ENCODE measurements at places on chromosomes 12 and 14.

DNA sequence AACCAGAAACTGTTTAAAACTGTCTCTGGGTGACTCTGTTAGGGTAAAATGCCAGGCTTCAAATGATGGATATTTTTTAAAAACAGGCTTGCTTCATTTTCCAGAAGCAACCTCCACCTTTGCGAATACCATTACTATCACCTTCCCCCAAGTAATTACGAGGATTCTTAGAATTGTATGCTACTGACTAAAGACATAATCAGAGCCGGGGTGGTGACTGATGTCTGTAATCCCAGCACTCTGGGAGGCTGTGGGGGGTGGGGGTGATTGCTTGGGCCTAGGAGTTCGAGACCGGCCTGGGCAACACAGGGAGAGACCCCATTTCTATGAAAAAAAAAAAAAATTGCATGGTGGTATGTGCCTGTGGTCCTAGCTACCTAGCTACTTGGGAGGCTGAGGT lies 38.3 kb downstream of the FGD6 start:
- DNase-seq = no peak

GRCh38 chr12:95959107-95959506 lies 16.0 kb downstream of the AMDHD1 start:
- no peak for DNase-seq

GRCh38 chr12:22880331-22880730 lies 255.4 kb downstream of the ETNK1 start:
- DNase-seq = no peak

DNA sequence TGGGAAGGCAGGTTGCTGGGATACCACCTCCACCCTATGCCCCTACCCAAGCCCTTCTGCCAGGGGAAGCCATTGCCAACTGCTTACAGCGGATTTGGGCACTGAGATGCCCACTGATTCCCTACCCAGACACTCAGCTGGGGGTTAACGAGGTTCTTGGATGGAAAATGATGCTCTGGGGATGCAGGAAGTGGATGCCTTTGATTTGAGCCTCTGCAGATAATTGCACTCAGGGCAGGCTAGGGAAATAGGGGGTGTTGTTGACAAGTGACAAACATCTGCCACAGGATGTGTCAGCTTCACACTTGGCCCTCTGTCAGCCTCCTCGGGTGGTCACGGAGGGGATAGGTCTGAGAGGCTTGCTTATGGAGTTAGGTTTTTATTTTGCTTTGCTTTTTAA lies 57.4 kb downstream of the RPH3A start:
- no peak for DNase-seq

DNA sequence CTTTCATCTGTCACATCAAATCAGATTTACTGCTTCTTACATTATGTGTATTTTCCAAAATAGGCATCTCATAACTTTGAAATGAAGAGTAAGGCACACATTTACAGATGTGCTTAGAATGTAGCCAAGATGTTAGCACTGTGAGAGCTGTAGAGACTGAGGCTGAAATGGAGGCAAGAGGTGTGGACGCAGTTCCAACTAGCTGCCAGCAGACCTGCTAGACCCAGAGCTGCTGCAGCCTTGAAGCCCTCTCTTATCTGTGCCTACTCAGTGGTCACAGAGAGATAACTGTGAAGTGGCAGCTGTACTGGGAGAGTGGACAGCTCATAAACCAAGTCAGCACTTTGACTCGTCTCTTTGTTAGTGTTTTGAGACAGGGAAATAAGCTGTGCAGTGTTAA lies 470.9 kb downstream of the CCER1 start:
- DNase-seq = no peak

- DNase-seq = no peak
Observed at GRCh38 chr12:46445093-46445492, 72.5 kb upstream of the SLC38A2 start.

- DNase-seq = no peak
Observed at GRCh38 chr12:29516431-29516875, 19.0 kb upstream of the OVCH1 start.

DNA sequence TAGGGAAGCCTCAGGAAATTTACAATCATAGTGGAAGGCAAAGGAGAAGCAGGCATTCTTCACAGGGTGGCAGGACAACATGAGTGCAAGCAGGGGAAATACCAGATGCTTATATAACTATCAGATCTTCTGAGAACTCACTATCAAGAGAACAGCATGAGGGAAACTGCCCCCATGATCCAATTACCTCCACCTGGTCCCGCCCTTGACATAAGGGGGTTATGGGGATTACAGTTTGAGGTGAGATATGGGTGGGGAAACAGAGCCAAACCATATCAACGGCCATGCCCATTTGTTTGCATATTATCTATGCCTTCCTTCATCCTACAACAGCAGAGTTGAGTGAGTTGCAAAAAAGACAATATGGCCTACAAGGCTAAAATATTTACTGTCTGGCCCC lies 140.2 kb upstream of the CCDC196 start:
- no peak for DNase-seq

GRCh38 chr14:91906374-91906773 lies 39.0 kb upstream of the TC2N start:
- no peak for DNase-seq

GRCh38 chr12:76813972-76814371 lies 50.1 kb downstream of the ZDHHC17 start:
- no peak for DNase-seq

DNA sequence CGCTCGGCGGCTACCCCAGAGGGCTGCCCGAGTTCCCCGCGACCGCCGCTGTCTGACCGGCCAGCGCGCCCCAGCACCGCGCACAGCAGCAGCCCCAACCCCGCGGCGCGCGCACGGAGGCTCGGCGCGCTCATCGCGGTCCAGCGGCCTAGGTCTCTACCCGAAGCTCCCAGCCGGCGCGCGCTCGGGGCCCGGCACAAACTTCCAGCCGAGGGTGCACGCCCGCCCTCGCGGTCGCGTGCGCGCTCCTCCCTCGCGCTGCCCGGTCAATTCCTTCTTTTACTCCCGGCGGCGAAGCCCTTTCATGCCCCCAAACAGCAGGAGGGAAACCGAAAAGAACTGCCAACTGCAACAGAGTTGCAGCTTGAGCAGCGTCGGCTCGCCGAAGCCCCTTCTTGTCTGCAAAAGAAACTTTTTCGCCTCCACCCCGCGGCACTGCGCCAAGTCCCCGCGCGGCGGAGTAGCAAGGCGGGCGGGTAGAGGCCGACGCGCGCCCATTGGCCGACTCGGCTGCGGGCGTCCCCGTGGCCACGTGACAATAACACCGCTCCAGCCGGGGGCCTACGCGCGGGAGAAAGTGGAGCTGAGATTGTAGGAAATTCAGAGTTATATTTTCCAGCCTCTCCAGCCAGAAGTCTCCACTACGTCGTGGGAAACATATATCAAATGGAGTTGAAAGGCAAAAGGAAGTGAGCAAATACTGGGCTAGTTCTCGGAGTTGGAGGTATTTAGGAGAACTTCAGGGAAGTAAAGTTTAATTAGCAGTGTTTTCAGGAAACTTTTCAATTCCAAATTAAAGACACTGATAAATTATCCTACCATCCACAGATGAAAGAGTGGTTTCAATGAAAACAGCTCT lies at the start of gene LRIG3:
LRIG3 (minus strand) TSS at position 403 of the 859 bp plus-strand sequence; CDS start at position 134, 269 bp downstream.
- DNase-seq = no peak

DNA sequence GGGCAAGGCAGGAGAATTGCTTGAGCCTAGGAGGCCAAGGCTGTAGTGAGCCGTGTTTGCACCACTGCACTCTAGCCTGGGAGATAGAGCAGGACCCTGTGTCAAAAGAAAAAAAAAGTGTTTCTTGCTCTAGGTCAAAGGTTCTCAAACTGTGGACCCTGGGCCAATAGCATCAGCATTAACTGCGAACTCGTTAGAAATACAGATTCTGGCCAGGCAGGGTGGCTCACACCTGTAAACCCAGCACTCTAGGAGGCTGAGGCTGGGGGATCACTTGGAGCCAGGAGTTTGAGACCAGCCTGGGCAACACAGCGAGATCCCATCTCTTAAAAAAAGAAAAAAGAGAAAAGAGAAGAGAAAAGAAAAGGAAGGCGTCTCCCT lies 858 bp downstream of the RILPL2 start:
- DNase-seq = no peak

DNA sequence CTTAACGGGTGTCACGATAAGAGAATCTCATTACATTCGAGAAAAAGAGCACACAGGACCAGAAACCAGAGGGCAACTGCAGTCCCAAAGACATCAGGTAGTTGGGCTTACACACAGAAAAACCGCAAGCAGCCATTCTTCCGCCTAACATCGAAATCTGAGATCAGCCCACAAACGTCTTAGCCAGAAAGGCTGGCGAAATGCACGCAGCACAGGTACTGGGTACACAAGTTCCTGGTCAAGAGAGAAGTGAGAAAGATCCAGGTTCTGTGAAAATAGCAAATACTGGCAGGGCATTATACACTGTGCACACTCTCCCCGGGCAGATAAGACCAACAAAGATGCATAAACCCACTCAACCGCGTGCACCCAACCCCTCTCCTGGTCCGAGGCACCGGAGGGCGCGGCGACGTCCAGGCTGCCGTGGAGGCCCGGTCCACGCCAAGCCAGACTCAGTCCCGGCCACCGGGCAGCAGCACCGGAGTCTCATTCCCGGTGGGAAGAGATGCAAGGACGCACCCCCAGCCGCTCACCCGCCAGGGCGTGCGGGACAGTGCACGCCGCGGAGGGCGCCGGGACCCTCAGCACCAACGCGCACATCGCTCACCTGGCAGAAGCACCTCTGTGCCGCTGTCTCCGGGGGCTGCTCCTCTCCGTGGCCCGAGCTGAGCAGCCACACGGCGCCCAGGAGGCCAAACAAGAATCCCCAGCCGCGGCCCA lies 437 bp downstream of the ERO1A start:
- DNase-seq = peak; percentile 12

- no peak for DNase-seq
Observed at GRCh38 chr12:93500201-93500600, 32.9 kb downstream of the MRPL42 start.

DNA sequence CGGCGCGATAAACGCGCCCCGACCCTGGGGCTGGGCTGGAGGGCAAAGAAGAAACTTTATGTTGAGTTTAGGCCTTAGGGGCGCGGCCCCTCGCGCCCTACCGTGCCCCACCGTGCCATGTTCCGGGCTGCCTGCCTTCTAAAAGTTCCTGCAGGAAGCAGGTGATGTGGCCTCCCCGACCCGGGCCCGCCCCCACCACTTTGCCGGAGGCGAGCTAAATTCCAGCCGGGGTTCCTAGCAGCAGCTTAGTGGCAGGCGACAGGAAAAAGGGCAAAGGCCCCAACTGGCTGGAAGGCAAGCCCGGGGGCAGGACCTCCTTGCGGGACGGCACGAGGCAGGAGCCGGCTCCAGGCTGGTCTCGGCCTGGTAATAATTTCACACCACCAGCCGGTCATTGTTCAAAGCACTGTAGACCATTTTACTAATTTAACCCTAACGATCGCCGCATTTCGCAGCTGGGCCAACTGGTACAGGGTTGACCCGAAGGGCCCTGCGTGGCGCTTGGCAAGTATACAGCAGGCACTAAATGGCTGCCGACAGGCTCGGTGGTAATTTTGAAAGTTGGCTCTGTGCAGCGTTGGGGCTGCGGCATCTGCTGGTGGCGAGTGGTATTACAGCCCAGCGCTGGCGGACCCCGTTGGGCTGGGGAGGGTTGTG lies 895 bp upstream of the CCDC88C start:
- peak; percentile 74 for DNase-seq

- no peak for DNase-seq
Observed at GRCh38 chr12:49665384-49665783, 41.8 kb downstream of the FMNL3 start.

DNA sequence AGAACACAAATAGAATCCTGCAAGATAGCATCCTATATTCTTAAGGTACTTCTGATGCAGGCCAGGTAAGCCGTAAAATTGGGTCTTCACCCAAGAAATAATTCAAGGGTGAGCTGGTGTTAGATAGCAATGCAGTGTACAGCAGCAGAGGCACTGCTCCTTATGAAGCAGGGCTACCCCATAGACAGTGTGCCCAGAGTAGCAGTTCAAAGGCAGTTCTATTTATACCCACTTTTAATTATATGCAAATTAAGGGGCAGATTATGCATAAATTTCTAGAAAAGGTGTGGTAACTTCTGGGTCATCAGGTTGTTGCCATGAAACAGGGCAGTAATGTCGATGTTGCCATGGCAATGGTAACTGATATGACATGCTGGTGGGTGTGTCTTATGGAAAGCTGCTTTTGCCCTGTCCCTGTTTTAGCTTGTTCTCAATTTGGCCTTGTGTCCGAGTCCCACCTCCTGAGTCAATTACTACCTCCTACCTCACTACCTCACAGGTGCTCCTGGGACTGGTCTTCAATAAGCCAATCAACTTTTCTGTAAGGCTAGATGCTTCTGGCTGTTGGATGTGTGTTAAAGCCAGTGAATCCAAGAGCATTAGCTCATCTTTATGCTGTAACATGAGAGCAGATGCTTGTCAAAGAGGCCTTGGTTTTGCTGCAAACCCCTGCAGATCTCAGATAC lies 61.0 kb downstream of the PPM1A start:
- no peak for DNase-seq

DNA sequence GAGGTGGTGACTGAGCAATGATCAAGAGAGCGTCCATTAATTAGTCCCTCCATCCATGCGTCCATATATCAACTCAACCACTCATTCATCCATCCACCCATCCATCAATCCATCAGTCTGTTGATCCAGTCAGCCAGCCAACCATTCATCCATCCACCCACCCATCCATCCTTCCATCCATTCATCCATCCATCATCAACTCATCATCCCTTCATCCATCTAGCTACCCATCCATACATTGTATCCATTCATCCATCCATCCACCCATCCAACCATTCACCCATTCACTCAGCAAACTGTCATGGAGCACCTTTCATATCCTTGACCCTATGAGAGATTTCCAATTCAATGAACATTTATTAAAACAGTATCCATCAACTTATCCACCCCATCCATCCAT lies 28.1 kb downstream of the MAP1LC3B2 start:
- no peak for DNase-seq

DNA sequence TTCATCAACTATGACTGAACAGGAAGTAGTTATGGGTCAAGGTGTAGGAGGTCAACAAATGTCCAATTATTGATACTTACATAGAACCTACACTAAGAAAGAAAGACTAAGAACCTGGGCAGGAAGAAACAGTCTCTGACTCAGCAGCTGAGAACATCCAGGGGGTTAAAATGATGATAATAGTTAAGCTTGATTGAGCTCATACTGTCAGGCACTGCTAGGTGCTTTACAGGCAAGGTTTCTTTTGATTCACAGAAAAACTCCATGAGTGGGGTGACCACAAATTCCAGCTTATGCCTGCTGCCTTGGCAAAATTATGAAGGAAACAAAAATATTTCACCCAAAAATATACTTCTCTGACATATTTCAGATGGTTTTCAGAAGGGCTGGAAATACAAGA lies 75.0 kb downstream of the ACADS start:
- no peak for DNase-seq

DNA sequence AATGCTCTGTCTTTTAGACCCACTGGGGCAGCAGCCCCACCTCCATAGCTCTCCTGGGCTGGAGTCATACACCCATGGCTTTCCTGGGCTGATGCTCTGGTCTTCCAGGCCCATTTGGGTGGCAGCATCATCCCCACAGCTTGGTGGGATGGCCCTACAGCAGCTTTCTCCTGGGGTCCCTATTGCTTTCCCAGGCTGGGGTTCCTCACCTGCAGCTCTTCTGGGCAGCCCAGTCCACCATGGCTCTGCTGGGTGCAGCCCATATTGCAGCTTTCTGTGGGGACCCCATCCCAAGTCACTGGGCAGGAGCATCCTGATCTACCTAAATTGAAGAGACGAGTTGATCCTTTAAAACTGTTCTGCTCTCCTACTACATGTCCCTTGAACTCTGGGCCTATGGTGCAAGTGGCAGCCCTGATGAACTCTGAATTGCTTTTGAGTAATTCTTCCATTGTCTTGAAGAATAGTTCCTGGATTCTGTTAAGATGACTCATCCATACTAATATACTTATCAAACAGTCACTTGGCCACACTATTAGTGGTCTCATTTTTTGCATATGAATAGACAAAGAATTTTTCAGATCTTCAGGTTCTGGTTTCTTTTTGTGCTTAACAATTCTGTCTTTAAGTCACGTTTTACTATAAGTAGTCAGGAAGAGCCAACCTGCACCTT lies 390.1 kb downstream of the DPF3 start:
- DNase-seq = no peak

Measured in stimulated activated CD4-positive, alpha-beta T cell treated with anti-CD3 and anti-CD28 coated beads, TNF-alpha, amount 100 ng/mL, for 4 hours (primary cell).